ENCODE measurements at places on chromosomes 4 and X.
A peak's percentile ranks its signal among the peaks of the same experiment; 100 is the strongest.

DNA sequence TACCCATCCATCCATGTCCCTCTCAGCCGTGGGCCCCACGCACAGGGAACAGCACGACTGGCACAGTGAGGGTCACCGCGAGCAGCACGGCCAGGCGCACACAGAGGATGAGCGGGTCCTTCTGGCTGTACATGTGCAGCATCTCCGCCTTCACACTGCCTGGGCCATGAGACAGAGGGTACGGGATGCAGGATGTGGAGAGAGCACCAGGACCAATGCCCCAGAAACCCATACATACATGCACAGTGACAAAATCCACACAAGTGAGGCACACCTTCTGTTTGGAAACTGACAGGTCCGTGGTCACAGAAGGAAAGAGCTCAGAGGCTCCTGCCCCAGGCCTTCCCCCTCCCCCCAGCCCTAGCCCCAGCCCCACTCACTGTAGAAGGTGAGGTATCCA, 9.5 kb downstream of the SLC38A5 start:
- DNase-seq, result no peak

- DNase-seq, result no peak
Measured at GRCh38 chr4:18105030-18106011, 83.8 kb upstream of the LCORL start.

DNA sequence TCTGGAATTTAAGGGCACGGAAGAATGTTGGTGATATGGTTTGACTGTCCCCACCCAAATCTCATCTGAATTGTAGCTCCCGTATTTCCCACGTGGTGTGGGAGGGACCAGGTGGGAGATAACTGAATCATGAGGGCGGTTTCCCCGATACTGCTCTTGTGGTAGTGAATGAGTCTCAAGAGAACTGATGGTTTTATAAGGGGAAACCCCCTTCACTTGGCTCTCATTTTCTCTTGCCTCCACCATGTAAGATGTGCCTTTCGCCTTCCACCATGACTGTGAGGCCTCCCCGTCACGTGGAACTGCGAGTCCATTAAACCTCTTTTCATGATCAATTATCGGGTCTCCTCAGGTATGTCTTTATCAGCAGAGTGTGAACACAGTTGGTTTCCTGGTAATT, 25.6 kb upstream of the DHRSX start:
- DNase-seq, result no peak

GRCh38 chr4:83390944-83391343, 56.3 kb upstream of the HPSE start:
- no peak for DNase-seq

- DNase-seq, result no peak
Measured at GRCh38 chr4:169758401-169758962, 738 bp upstream of the HPF1 start.

DNA sequence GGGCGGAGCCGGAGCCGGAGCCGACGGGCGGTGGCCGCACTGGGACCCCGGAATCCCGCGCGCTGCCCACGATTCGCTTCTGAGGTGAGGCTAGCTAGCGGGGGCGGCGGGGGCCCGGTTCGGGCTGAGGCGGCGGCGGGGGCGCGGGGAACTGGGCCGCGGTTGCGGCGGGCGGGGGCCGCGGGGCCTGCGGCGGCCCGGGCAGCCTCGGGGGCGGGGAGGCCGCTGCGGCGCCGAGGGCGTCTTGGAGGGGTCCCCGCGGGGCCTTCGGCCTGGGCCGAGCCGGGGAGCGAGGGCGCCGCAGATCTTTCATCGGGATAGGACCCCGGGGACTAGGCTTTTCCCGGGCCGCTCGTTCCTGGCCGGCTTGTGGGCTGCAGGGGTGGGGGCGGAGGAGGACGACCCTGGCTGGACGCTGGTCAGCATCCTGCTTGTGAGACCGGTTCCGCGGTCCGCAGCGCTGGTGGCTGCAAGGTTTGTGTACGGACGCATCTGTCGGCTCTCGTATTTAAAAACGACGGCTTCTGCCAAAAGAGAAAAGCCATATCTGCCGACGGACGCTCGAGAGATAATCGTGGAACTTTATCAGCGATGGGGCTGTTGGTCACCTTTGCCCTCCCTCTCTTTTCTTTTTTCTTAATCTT, 419 bp downstream of the ADD1 start:
- no peak for DNase-seq

- DNase-seq, result no peak
Measured at GRCh38 chr4:55543858-55544257, 2.9 kb downstream of the CLOCK start.

DNA sequence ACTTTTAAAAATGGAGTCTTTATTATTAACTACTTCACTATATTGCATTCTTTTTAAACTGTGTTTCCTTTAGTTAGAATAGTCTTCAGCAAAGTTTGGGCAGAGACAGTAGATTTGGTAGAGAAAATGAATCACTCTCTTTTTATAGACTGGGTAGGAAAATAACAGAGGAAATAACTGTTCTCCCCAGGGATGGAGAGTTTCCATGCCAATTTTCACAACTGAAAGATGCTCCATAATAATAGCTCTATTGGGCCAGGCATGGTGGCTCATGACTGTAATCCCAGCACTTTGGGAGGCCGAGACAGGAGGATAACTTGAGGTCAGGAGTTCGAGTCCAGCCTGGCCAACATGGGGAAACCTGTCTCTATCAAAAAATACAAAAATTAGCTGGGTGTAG, 13.1 kb downstream of the HSD17B13 start:
- no peak for DNase-seq

- DNase-seq, result no peak
Measured at GRCh38 chr4:40887764-40888131, 138.0 kb downstream of the NSUN7 start.

GRCh38 chr4:182878633-182879495, 38.3 kb downstream of the DCTD start:
- DNase-seq, result no peak

DNA sequence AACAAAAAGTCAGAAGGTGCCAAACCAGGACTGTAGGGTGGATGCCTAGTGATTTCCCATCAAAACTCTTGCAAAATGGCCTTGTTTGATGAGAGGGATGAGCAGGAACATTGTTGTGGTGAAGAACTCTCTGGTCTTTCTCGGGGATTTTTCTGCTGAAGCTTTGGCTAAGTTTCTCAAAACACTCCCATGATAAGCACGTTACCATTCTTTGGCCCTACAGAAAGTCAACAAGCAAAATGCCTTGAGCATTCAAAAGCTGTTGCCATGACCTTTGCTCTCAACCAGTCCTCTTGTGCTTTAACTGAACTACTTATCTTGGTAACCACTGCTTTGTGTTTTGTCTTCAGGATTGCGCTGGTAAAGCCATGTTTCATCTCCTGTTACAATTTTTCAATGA, 3.0 kb upstream of the SEC31A start:
- DNase-seq, result no peak

- no peak for DNase-seq
Measured at GRCh38 chr4:94253036-94253435, 45.4 kb downstream of the SMARCAD1 start.

GRCh38 chr4:164596318-164596878, 157.5 kb upstream of the SMIM31 start:
- DNase-seq, result no peak

DNA sequence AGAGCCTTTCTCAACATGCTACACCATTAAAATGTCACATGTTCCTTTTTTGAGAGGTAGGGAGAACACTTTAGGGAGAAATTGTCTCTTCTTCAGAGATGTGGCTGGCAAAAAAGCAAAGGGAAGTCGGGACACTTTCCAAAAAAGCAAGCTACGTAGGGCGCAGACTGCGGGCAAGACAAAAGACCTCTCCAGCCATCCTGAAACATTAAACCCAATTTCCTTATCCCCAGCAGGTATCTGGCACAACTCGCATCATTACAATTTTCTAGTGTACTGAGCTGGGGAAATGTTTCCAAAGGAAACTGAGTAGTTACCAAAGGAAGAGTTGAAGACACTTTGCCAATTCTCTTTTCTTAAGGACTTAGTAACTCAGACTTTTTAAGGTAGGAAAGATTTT, 116.0 kb downstream of the PACRGL start:
- DNase-seq, result no peak

GRCh38 chr4:99816545-99817308, at the start of gene DAPP1:
DAPP1 (plus strand) TSS chr4:99816827; CDS start chr4:99816914, 87 bp downstream.
- DNase-seq, result peak; percentile 41

DNA sequence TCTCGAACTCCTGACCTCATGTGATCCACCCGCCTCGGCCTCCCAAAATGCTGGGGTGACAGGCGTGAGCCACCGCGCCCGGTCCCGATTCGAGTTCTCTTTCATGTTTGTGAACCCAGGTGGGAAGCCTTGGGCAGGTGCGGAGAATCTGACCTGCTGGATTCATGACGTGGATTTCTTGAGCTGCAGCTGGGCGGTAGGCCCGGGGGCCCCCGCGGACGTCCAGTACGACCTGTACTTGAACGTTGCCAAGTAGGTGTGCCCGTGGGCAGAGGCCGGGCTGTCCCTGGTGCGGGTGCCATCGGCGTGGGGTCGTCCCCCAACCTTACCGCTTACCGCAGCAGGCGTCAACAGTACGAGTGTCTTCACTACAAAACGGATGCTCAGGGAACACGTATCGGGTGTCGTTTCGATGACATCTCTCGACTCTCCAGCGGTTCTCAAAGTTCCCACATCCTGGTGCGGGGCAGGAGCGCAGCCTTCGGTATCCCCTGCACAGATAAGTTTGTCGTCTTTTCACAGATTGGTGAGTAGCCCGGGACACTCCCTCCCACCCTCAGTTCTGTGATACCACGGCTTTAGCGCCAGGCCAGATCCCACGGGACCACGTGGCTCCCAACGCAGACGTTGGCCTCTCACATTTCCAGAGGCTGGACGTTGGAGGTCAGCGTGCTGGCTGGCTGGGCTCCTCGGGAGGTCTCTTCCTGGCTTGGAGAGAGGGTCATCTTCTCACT, 15.6 kb downstream of the IL3RA start:
- no peak for DNase-seq

- no peak for DNase-seq
Measured at GRCh38 chrX:106415276-106415895, 196.4 kb upstream of the RADX start.

GRCh38 chrX:119093991-119094735, 21.4 kb downstream of the CT47C1 start:
- DNase-seq, result no peak

- DNase-seq, result no peak
Measured at GRCh38 chr4:21652508-21653231, 295.9 kb downstream of the KCNIP4 start.

GRCh38 chrX:20248592-20249192, 18.0 kb downstream of the RPS6KA3 start:
- DNase-seq, result no peak

GRCh38 chr4:148097801-148098200, 344.4 kb downstream of the NR3C2 start:
- DNase-seq, result no peak

- DNase-seq, result no peak
Measured at GRCh38 chr4:147789596-147789995, 57.7 kb downstream of the ARHGAP10 start.

DNA sequence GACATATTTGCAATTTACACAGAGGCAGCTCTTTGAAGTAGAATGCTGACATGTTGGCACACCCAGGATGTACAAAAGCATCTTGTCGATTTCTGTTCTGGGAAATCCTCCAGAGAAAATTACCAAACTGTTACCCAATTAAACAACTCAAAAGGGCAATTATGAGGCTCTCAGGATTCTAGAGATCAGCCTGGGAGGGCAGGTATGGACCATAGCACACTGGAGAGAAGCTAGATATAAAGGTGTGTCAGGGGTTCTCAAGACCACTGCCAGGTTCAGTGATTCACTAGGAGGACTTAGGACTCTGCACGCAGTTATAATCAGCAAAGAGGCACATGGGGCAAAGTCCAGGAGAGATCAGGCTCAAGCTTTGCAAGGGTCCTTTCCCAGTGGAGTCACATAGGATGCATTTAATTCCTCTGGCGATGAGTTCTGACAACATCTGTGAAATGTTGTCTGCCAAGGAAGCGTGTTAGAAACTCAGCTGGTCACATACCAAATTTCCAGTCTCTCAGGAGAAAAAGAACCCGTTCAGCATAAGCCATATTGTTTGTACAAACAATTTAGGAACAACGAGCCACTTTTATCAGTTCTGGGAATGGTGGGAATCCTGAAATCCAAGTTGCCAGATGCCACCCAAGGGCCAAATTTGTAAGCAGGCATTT, 100.8 kb downstream of the SYTL5 start:
- no peak for DNase-seq

- no peak for DNase-seq
Measured at GRCh38 chr4:10736895-10737294, 52.3 kb upstream of the CLNK start.

- DNase-seq, result no peak
Measured at GRCh38 chr4:183445097-183445428, 627 bp downstream of the CDKN2AIP start.

DNA sequence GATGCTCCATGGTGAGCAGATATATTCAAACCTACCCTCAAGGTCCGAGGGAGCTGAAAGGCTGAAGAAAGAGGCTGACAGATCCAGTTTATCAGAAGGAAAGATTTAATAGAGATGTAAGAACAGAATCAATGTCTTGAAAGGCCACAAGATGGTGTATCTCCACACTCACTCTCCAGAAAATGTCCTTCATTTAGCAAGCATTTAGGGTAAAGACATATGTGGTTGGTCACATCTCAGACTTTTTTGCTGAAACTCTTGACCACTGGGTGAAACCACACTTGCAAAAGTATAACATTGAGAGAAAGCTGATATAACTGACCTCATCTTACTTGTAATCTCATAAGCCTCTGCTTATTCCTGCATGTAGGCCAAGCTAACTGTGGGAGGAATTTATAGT, 745.8 kb upstream of the GALNTL6 start:
- DNase-seq, result no peak

DNA sequence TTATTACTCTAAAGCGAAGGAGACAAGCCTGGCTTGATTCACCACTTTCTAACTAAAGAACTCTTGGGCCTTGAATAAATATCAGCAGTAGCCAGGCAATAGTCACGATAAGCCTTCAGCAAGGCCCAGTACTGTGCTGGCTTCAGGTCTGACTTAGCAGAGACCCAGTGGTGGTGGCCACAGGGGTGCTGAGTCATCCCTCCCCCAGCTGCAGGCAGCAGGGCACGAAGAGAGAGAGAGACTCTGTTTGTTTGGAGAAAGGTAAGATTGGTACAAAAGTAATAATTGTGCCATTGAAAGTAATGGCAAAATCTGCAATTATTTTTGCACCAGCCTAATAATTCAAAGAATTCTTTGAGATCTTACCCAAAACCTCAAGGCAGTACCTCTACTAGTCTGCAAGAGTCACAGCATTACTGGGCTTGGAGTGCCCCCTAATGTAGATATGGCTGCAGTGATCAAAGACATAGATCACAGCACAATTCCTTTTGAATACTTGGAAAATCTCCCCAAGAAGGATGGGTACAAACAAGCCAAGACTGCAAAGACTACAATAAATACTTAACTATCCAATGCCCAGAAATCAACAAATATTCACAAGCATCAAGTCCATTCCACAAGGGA, 159.5 kb upstream of the USP38 start:
- no peak for DNase-seq

All from activated T-helper 1 cell treated with anti-CD3 and anti-CD28 coated beads, Interleukin-2, amount 50 U/mL, for 16 hours (primary cell).